Gastroesophageal sphincter (tissue), 4 donors: ENCODE measurements at places on chromosomes 4 and X. TPM values are rescaled to one million over a fixed set of nuclear protein-coding genes. Genes with fewer than 3 reads are reported as not detected.

DNA sequence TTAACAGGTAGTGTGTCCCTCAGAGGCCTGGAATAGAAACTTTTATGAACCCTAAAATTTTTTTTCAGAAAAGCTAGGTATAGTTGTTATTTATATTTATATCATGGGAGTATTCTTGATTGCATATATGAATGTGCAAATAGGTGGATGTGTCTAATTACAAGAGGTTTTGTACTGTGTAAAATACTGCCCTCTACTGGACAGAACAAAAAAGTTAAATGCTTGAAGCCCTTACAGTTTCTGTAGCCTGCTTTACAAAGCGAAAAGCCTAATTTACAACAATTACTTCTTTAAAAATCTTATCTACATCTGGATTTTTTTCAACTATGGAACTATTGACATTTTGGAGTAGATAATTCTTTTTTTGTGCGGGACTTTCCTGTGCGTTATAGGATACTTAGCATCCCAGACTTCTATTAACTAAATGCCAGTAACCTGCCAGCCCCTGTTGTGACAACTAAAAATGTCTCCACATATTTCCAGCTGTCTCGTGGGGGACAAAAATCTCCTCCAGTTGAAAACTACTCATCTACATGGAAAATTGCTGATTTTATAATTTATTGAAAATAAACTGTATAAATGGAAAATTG is 35.1 kb downstream of the ENPEP start:
- ATAC-seq = no peak

DNA sequence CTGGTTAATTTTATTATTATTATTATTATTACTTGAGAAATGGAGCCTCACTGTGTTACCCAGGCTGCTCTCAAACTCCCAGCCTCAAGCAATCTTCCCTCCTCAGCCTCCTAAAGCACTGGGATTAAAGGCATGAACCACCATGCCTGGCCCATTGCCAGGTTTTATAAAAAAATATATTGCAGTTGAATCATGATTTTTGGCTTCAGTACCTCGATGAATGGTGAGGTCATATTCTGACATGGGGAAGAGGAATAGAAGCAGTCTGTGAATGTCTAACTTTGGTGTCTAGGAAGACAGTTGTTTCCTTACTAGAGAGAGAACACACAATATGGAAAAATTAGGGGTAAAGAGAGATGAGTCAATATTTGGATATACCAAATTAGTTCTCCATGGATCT is 32.0 kb downstream of the CCSER1 start:
- ATAC-seq = no peak

- ATAC-seq = no peak
Measured at GRCh38 chr4:89954906-89955695, 60.4 kb downstream of the MMRN1 start.

GRCh38 chrX:16700734-16701133 is 11.7 kb downstream of the CTPS2 start:
- ATAC-seq = no peak

DNA sequence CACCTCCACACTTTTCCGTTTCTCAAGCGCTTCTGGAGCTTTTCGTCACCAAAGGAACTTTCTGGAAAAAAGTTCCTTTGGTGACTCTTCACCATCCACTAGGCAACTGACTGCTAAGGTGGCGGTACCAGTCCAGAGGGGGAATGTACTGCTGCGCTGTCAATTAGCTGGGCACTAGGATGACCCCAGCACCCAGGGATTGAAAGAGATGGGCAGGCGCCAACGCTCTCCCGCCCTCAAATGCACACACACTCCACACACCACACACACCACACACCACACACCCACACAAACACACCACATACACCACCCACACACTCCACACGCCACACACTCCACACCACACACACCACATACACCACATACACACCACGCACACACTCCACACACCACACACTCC is 10.4 kb downstream of the PRDM8 start:
- no peak for ATAC-seq

GRCh38 chrX:23194885-23195554 is 139.6 kb upstream of the PTCHD1 start:
- no peak for ATAC-seq

Gene CENPVL1
- not detected for total RNA-seq

Gene LPAR4
- total RNA-seq = 4.2 TPM

Gene SRPX2
- total RNA-seq = 52.1 TPM

Gene GYPE
- not detected for total RNA-seq

Gene GUCY1A1
- total RNA-seq = 95.9 TPM
